Activated CD8-positive, alpha-beta T cell treated with anti-CD3 and anti-CD28 coated beads, Interleukin-2, amount 10 ng/mL, durations not matched to agents 7 days and 5 days (primary cell): ENCODE measurements at places on chromosomes 11 and 22. TPM values are rescaled to one million over a fixed set of nuclear protein-coding genes. Genes with fewer than 3 reads are reported as not detected.

The GLYAT gene
- total RNA-seq, result not detected

The GGTLC3 gene
- total RNA-seq, result not detected

The ACTN3 gene
- not detected for total RNA-seq

The SCUBE2 gene
- 0.65 TPM for total RNA-seq

The CYB561A3 gene
- 55.6 TPM for total RNA-seq

The RPS19BP1 gene
- 80.1 TPM for total RNA-seq

The NCR3LG1 gene
- 1.9 TPM for total RNA-seq

The NXPE2 gene
- total RNA-seq, result not detected

The APOL5 gene
- total RNA-seq, result not detected

The CRYBB1 gene
- total RNA-seq, result not detected
